ENCODE measurements at places on chromosomes 16 and 17.

GRCh38 chr16:88064011-88064888 lies 113.0 kb downstream of the BANP start:
- DNase-seq: peak; percentile 91

DNA sequence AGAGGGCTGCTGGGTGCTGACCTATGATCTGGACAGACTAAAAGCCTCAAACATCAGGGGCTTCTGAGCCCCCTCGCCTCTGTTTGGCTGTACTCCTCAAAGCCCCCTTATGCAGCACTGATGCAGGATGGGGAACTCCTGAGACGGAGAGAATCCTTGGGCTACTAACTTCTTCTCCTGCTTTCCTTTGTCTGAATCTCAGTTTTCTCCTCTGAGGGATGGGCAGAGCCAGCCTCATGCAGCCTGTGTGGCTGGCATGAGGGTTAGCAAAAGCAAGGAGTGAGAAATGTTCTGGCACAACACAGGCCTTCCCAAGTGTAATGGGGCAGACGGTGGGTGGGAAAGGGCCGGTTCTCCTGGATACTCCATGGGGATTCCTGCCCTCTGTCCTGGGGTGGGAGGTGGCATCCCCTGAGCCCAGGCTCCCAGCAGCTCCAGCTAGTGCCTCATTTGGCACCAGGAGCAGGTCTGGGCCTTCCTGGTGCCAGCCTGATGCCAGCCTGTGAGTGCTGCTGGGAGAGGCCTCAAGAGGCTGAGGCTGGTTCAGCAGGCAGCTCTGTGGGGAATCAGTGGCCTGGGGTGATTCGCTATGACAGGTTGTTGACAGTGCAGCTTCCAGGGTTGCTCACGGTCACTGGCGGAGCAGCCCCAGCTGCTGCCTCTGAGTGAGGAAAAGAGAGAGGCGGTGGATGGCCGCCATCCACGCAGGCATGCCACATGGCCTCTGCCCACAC lies 4.0 kb upstream of the BRD7 start:
- peak; percentile 87 for DNase-seq

GRCh38 chr17:2795441-2796163 lies 636 bp upstream of the RAP1GAP2 start:
- peak; percentile 65 for DNase-seq

- no peak for DNase-seq
These were observed 1.7 kb downstream of the EMP2 start for GRCh38 chr16:10578474-10579316.

DNA sequence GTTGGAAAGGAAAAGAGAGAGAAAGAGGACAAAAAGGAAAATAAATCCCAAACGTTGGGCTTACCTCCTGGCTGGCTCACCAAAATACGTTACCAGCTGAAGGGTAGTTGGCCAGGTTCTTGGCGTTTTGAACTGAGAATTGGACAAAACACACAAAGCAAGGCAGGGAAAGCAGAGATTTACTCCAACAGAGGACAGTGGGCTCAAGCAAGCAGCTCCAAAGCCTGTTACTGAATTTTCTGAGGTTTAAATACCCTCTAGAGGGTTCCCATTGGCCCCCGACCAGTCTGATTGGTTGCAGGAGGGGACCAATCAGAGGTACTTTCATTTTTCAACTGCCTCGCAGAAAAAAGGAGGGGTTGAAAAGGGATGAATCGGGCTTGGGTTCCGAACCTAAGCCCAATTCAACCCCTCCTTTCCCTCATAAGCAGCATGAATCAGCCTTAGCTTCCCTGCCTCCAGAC lies 55.6 kb upstream of the ALOX12 start:
- DNase-seq: no peak
